CD4-positive, alpha-beta T cell treated with Interferon alpha-2 for 1 hour (primary cell): ENCODE measurements at places on chromosomes 12 and 14.

- DNase-seq, result no peak
Observed at GRCh38 chr14:54681811-54682261, 114.9 kb downstream of the SAMD4A start.

DNA sequence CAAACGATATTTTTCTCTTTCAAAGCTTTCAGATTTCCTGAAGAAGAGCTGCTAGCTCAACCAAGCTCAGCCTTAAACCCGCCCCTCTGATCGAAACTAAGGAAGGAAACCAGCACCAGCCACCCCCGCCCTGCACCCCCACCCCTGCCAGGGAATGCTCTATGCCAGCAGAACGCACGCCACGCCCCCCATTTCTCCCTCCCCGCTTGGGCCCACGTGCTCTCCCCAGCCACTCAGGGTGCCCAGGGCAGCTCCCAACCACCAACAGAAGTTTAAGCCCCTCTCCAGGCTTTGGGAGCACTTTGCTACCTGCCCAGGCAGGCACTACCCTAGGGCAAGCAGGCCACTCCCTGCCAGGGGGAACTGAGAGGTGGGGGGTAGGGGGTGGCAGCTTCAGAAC lies 18.8 kb upstream of the KRT78 start:
- peak; percentile 37 for DNase-seq

DNA sequence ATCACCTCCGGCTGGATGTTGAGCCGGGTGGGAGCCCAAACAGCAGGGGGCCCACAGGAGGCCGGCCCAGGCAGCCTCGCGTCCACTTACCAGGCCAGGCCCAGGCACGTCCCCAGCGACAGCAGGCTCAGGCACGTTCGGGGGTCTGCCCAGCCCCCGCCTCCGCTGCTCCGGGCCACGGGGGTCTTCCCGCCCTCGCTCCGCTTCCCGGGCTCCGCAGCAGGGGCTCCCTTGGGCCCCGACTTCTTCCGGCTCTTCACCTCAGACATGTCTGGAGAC lies 216 bp downstream of the IKBIP start:
- DNase-seq, result no peak

DNA sequence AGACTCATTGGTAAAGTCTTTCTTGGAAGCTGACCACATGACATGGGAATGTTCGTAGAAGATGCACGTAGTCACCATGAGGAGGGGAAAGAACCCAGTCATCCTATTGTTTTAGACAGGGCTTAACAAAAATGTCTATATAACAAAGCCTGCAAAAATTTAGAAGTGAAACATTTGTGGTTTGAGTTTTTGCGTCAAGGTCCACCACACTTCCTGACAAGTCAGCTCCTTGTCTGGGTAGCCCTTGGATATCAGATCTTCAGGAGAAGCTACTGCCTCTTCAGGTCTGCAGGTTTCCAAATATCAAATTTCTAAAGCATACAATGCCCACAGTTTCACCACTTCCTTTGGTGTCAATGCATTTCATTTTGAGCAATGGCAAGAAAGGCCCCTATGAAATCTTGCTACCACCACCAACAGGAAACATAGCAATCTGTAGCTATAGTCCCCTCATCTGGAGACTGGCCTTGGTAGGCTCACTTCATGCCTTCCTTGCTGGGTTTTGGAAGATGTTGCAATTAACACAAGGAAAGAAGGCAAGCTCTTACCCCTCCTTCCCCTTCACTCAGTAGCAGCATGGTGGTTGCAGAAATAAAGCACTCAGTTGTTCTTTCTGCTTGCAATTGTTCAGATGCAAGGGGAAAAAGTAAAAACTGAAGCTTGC lies 235.2 kb downstream of the PCNX1 start:
- DNase-seq, result peak; percentile 31

- DNase-seq, result no peak
Observed at GRCh38 chr12:75578546-75578945, 67.1 kb upstream of the KRR1 start.

GRCh38 chr12:108589840-108590229 lies 8.0 kb downstream of the TMEM119 start:
- DNase-seq, result no peak

- DNase-seq, result no peak
Observed at GRCh38 chr14:61106959-61107641, 126.1 kb downstream of the SLC38A6 start.

GRCh38 chr12:115323223-115323905 lies 639.4 kb upstream of the TBX3 start:
- no peak for DNase-seq

- peak; percentile 66 for DNase-seq
Observed at GRCh38 chr12:50517421-50518048, 12.8 kb downstream of the DIP2B start.

DNA sequence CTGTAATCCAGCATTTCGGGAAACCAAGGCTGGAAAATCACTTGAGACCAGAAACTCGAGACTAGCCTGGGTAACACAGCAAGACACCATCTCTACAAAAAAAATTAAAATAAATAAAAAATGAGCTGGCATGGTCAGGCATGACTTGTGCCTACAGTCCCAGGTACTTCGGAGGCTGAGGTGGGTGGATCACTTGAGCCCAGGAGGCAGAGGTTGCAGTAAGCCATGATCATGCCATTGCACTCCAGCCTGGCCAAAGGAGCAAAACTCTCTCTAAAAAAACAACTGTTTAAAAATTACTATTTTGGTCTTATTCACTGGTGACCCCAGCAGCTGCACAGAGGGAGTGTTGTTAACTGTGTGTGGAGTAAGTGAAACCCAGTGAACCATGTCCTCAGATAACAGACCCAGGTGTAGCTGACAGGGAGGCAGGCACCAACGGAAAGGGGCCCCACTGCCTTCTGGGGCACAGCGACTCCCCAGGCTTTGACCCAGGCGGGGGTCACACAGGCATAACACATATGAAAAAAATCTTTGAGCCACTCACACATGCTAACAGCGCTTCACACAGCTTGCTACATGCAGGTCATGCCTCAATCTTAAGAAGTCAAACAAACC lies 12.1 kb downstream of the DDX54 start:
- DNase-seq, result no peak

- DNase-seq, result no peak
Observed at GRCh38 chr12:92482599-92482998, 220.2 kb upstream of the PLEKHG7 start.
